Diencephalon (tissue), 1 donor: ENCODE measurements at places on chromosomes 16 and 17. TPM values are rescaled to one million over a fixed set of nuclear protein-coding genes. Genes with fewer than 3 reads are reported as not detected.

The SAT2 gene
- total RNA-seq = 30.7 TPM

The NEUROD2 gene
- total RNA-seq = 0.46 TPM

The ST6GALNAC1 gene
- total RNA-seq = 0.69 TPM

The TRPV2 gene
- 11.1 TPM for total RNA-seq

The ABCC12 gene
- total RNA-seq = 0.46 TPM

The USP6 gene
- 0.23 TPM for total RNA-seq

The ACE gene
- 6.9 TPM for total RNA-seq
